Uterus (tissue), 4 donors: ENCODE measurements at places on chromosomes 5 and 9. TPM values are rescaled to one million over a fixed set of nuclear protein-coding genes. Genes with fewer than 3 reads are reported as not detected.

- no peak for DNase-seq
Measured at GRCh38 chr5:60852940-60853339, 8.9 kb upstream of the ELOVL7 start.

GRCh38 chr9:21583628-21584377 is 101.7 kb upstream of the IFNE start:
- no peak for DNase-seq

- no peak for DNase-seq
Measured at GRCh38 chr9:106927916-106928315, 65.0 kb downstream of the ZNF462 start.

GRCh38 chr5:171250738-171251137 is 58.3 kb upstream of the TLX3 start:
- no peak for DNase-seq

DNA sequence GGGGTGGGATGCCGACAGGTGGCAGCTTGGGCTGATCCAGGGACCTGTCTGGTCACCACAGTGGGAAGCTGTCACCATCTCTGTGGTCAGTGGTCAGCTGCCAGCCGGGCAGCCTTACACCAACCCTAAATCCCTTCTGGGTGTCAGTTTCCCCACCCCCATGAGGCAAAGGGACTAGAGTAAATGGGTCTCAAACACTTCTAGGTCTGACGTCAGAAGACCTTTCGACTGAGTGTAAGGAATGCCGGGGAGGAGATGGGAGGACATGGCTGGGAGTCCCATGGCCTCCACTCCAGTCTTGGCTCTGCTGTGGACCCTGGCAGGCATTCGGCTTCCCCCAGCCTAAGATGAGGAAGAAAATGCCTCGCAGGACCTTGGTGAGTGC is 40.3 kb upstream of the SLC25A51 start:
- DNase-seq, result no peak

DNA sequence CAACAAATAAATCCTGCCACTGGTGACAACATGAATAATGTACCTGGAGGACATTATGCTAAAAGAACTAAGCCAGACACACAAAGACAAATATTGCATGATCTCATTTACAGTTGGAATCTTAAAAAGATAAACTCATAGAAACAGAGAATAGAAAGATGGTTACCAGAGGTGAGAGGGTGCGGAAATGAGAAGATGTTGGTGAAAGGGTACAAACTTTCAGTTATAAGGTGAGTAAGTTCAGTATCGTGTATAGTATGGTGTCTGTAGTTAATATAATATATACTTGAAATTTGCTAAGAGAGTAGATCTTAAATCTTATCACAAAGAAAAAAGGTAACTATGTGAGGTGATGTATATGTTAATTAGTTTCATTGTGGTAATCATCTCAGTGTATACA is 63.3 kb downstream of the PRRC1 start:
- no peak for DNase-seq

DNA sequence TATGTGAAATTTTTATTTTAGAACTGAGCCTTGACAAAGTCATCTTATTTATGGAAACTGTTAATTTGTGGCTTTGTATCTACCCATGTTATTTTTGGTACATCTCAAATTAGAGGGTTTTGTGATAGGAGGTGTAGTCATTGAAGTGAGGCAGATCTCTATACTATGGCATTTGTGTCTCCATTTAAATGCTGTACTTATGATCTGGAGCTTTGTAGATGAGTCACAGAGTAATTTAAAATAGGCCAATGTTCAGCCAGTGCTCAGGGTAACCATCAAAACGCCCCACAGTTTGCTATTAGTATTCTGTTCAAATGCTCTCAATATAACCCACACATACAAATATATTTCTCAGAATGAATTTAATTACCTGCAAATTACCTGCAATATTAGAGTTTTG is 351.5 kb upstream of the KLF9 start:
- DNase-seq, result no peak

- DNase-seq, result no peak
Measured at GRCh38 chr9:72633966-72634365, 112.6 kb downstream of the TMC1 start.

DNA sequence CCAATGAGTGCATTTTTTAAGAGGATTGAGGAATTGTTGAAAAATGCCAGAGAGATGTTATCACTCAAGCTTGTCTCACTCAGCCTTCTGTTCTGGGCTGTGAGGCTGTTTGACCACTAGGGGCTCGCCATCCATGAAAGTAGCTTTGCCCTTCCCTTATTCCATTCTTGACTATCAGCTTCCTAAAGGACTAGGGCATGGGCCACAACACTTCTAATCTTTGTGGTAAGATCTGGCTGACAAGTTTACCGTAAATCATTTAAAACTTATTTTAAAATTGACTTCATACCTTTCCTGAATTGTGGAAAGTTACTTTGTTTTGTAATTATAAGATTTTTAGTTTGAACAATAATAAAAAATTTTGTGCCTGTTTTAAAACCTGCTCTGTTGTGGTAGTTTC is 49.5 kb downstream of the TJP2 start:
- DNase-seq, result no peak

GRCh38 chr5:157177953-157178352 is 2.7 kb upstream of the ITK start:
- no peak for DNase-seq

DNA sequence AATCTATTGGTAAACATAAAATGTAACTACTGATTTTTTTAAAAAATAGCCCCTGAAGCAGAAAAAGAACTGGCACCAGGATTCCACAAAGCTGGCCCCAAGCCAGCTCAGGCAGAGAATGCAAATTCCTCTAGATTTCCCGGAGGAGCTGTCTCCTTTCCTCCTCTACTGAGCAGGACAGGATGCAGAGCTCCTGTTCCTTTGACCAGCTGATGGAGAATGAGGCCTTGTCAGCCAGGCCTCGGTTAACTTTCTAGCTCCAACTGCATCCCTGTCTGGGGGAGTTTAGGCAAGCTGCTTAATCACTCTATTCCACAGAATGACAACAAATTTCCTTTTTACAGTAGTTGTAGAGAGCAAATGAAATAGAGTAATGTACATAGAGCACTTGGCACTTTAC is 155.5 kb downstream of the GNAQ start:
- no peak for DNase-seq

DNA sequence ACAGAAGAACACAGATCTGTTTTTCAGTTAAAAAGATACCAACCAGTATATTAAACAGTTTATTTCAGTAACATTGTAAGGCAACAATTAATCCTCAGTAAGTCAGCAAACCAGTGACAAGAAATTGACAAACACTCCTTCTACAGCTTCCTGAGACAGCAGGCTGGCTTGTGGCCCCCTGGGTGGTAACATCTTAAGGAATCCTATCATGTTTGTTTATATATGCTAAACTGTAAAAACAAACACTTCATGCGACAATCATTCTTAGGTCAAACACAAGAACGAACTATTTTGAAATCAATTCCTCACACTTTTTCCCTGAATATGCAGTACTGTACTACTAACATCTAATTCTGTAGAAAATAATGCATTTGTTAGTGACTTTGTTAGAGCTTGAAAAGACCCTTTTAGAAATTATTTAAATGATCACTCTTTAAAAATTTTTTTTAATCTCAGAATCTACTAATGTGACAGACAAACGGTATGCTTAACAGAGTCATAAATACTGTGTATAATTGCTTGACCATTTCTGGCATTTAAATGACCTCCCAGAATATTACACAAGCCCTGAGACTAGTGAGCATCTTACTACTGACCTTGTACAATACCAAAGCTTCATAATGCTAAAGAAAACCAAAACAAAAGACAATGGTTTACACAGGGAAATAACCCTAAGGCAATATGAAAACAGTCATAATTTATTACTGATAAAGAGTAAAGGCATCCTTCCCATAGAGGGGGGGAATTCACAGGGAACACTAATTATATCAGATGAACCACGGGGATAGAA is 48.2 kb downstream of the ERMP1 start:
- no peak for DNase-seq

- peak; percentile 60 for DNase-seq
Measured at GRCh38 chr9:132372177-132373095, 17.6 kb upstream of the SETX start.

DNA sequence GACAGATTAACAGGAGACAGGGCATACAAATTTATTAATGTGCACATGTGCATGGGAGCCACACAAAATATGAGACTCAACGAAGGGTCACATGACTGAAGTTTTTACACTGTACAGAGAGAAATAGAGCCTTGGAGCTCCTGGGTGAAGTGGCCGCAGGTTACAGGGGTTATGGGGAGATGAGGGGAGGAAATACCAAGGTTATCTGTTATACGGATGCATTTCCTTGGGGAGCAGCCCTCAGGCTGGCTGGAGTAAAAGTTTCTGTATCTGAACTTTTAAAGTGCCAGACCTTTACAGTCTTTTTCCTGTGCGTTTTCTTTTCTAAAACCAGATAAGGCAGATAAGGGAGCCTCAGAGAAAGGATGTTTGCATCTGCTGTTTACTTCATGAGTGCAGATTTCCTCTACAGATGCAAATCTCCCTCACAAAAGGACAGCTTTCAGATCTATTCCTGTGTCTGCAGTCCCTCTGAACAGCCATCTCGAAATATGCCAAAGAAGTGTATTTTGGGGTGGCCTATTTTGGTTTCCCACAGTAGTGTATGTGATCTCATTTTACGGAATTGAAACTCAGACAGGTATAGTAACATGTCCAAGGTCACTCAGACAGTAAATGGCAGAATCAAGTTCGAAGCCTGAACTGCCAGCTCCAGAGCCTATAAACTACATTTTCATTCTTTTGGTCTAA is 139.3 kb upstream of the FBXL17 start:
- DNase-seq, result no peak

GRCh38 chr9:131585375-131585774 is 40.1 kb downstream of the PRRT1B start:
- DNase-seq, result peak; percentile 14

DNA sequence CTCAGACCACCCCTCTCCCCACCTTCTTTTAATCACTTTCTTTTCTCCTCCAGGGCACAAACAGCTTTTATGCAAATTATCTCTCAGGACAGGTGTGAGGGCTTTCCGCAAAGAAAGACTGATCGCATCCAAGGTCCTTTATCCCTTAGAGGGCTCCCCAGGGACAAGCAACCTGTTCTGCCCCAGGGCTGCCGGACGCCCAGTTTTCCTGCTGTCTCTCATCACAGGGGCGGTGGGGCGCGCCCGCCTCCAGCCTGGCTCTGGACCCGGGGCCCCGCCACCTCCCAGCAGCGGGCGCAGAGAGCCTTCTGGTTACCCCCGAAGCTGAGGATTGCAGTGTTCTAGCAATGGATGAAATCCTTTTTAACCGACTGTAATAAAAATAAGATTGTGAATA is 266.1 kb downstream of the CWC27 start:
- no peak for DNase-seq

DNA sequence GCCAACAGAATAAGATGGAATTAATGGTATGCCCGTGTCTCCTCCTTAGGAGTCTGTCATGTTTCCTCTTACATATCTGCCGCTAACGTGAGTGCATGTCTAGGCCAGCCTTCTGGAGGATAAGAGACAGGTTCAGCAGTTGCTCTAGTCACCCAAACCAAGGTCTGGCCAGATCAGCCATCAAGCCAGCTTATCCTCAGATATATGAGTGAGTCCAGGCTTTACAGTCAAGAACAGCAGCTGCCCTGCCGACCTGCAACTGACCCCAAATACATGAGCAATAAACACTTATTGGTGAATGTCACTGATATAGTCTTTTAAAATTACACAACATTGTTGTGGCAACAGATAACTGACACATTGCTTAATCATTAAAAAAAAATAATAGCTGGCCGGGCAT is 123.5 kb downstream of the TSSK1B start:
- DNase-seq, result no peak

DNA sequence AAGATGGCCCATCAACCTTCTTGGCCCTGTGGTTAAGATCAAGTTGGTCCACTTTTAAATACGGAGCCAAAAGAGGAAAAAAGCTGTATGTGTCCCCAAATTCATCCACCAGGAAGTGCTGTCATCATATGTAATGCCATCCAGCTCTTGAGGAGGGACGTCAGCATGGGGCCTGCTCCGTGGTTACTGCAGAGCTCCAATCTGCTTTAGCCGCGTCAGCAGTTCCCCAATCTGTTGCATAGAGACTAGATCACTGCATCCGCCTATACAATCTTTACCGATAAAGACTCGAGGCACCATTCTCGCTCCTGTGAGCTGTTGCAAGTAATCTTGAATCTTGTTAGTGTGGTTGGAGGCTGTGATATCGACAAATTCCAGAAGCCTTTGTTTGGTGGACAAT is 65.7 kb downstream of the GABRA6 start:
- no peak for DNase-seq

GRCh38 chr9:655875-656274 is 185.6 kb upstream of the DMRT1 start:
- DNase-seq, result peak; percentile 53

DNA sequence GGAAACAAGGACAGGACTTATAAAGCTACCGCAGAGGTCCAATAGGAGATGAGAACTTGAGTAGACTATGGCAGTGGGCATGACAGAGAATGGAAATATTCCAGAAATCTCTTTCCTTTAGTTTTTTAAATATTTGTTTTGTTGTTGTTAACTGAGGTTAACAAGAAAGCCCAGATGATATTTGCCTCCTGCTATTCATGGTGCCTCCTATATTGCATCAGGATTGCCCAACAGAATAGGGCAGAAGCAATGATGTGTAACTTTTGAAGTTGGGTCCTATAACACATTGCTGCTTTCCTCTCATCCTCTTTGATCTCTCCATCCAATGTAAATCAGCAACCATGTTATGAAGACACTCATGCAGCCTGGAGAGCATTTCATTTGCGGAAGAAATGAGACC is 42.8 kb downstream of the PDE4D start:
- DNase-seq, result no peak

DNA sequence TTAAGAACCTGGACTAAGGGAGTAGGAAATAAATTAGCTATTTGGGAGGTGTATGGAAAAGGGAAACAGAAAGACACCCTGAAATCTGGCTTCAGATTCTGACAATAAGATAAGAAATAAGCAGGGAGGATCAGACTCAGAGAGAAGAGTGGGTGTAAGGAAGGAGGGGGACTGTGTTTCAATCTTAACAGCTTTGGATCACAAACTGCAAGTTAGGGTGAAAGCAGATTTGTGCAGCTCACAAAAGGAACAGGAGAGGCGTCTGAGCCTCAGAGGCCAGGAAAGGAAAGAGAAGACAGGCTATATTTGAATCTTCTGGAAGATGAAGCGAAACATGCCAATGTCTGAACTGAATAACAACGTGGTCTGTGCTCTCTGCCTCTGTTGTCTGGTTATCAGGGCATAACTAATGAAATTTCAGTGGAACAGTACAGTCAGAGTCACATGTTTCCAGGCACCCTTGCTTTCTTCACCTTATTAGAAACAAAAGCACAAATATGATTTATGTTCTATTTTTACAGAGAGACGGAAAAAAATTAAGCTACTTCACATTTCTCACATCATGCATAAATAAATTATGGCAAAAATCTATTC is 26.6 kb downstream of the SGTB start:
- no peak for DNase-seq

GRCh38 chr5:32842813-32843530 is 131.9 kb downstream of the NPR3 start:
- DNase-seq, result peak; percentile 27

- DNase-seq, result no peak
Measured at GRCh38 chr5:43304525-43304924, 8.7 kb downstream of the HMGCS1 start.

The INSL6 gene
- total RNA-seq, result 0.48 TPM

The SH3PXD2B gene
- total RNA-seq, result 31.5 TPM

The LHX3 gene
- not detected for total RNA-seq

The SOX30 gene
- total RNA-seq, result not detected

The SLC6A19 gene
- not detected for total RNA-seq

The TAF11L11 gene
- total RNA-seq, result not detected

The SV2C gene
- not detected for total RNA-seq

The PRRX2 gene
- total RNA-seq, result 5.5 TPM

The PCDHGA8 gene
- 8.5 TPM for total RNA-seq

The BTNL8 gene
- not detected for total RNA-seq
